HS-27A (cell line): ENCODE measurements at places on chromosomes 2 and 18.
A peak's percentile ranks its signal among the peaks of the same experiment; 100 is the strongest.

- DNase-seq: no peak
These were observed 163.7 kb upstream of the RMP24 start for GRCh38 chr18:35808796-35809195.

- DNase-seq: no peak
These were observed 269.8 kb downstream of the TMX3 start for GRCh38 chr18:68445136-68445535.

DNA sequence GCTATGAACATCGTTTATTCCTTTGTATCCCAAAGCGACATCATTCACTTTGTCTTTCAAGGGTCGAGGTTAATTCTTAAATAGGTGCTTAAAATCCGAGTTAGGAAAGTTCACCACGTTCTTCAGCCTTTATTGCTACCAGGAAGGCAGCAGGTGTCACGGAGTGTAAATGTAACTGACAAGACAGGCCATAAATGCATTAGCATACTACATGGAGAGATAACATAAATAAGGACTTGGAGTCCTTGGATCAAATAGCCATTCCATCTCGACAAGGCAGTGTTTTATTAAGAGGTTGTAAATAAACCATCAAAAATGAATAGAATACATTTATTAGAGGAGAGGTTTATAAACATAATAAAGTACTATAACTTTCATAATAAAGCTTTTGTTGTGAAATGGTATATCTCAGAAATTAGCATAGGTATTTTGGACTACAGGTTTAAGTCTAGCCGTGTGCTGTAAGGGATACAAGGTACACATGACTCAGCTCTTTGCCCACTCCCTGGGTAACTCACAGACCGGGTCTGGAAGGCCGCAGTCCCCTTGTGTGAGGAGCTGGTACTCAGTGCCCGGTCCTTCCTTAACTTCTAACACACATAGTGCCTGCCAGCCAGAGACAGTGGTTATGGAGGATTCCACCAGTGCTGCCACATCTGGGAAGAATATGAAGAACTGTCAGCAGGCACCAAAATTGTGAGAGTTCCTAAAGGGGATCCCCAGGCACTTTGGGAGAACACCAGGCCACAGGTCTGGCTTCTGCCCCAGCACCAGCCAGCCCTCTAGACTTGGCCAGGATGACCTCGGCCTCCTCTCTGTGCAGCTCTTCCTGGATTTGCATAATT lies 29.4 kb downstream of the CAPN13 start:
- no peak for DNase-seq

- no peak for DNase-seq
These were observed 33.9 kb downstream of the BMP10 start for GRCh38 chr2:68837164-68837860.

GRCh38 chr2:184031402-184032147 lies 566.8 kb upstream of the ZNF804A start:
- DNase-seq: no peak

DNA sequence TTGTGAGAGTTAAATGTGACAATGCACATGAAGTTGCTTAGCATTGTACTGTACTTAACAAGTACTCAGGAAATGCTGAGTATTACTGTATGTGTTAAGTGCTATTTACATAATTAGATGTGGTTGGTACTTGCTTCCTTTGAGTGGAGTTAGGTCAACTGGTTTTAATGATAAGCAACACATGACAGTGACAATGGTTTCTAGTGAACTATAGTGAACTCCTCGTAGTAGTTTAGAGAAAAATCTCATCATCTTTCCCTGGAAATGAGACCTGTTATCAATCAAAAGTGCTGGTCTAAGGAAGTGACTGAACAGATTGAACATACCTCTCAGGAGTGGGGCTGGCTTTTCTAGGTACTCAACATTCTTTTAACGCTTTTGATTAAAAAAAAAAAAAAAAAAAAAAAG lies 29.2 kb upstream of the ZDBF2 start:
- no peak for DNase-seq

GRCh38 chr2:150261691-150262090 lies 225.8 kb downstream of the RND3 start:
- no peak for DNase-seq

- no peak for DNase-seq
These were observed 226.4 kb upstream of the SALL3 start for GRCh38 chr18:78753240-78753639.

DNA sequence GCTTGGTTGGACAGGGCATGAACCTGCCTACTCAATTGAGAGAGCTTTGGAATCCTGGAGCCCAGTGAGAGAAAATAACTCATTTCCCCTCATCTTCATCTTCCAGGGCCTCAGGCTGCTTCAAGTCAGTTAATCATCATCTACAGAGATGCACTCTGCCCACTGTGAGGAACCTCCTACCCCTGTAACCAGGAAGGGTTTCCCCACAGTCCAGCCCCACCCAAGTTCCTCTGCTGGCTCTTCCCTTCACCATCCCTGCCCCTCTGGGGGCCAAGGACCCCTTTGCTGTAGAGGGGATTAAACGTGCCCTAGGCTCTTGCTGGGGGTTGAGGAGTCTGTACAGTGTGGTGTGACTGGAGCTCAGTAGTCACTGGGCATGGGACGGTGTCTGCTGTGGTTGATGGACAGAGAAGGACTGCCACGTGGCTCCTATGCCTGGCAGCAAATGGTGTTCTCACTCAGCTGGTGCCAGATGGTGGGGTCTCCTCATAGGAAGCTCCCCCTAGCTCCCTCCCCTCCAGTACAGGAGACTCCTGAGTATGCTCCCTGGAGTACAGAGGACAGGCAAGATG lies 29.5 kb upstream of the LGALSL start:
- DNase-seq: no peak

- no peak for DNase-seq
These were observed 26.5 kb downstream of the NFATC1 start for GRCh38 chr18:79422022-79422782.

- DNase-seq: no peak
These were observed 127.1 kb upstream of the CDH7 start for GRCh38 chr18:65623676-65624075.

DNA sequence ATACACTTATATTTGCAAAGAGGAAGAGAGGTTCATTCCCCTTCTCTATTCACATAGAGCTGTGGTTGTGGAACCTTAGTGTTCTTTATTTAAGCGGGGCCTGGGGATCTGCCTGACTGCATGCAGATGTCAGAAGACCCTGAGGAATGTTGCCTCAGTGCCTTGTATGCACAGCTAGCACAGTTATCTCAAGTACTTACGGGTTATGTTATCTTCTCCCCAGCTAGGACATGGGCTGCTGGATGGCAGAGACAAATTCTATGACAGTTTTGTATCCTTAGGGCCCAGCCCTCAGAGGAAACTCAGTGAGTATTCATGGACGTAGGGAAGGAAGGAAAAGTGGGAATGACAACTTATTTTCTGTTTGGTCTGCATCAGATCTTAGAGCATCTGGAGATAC lies 37.7 kb upstream of the RTN4 start:
- DNase-seq: no peak

- DNase-seq: no peak
These were observed 655 bp downstream of the NOSTRIN start for GRCh38 chr2:168802859-168803725.

- no peak for DNase-seq
These were observed 13.2 kb downstream of the DYSF start for GRCh38 chr2:71466301-71467179.

- no peak for DNase-seq
These were observed 173.0 kb downstream of the SMAD7 start for GRCh38 chr18:48777744-48778116.

- no peak for DNase-seq
These were observed 213.4 kb downstream of the NEDD4L start for GRCh38 chr18:58257461-58257860.

GRCh38 chr2:36146765-36147164 lies 208.8 kb upstream of the CRIM1 start:
- DNase-seq: no peak

- DNase-seq: peak; percentile 58
These were observed 320.1 kb downstream of the OSR1 start for GRCh38 chr2:19038071-19039015.

- no peak for DNase-seq
These were observed 74.7 kb downstream of the TNFRSF11A start for GRCh38 chr18:62399781-62400308.

GRCh38 chr2:233036162-233036838 lies 3.8 kb downstream of the NEU2 start:
- no peak for DNase-seq

GRCh38 chr2:96156011-96156820 lies 11.0 kb upstream of the DUSP2 start:
- DNase-seq: no peak

GRCh38 chr2:186220409-186220808 lies 265.7 kb upstream of the ZC3H15 start:
- DNase-seq: no peak

DNA sequence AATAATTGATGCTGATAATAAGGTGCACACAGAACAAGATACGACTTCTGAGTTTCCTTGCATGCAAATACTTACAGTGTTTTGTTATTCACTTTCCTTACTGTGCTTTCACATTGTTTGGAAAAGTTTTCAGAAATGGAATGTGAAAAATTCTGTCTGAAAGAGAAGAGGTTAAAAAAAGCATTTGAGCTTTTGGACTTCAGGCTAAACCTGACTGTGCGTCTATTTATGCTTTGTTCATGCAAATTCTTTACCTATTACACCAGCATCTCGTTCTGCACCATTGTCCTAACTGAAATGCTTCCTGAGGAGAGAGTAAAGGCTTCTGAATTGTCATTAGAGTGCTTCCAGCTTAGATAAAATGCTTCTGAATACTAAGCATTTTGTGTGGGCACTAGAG lies 61.4 kb downstream of the LHCGR start:
- DNase-seq: no peak

GRCh38 chr2:1865716-1866234 lies 121.5 kb upstream of the PXDN start:
- no peak for DNase-seq

GRCh38 chr2:196587056-196587455 lies 52.5 kb upstream of the CCDC150 start:
- no peak for DNase-seq

DNA sequence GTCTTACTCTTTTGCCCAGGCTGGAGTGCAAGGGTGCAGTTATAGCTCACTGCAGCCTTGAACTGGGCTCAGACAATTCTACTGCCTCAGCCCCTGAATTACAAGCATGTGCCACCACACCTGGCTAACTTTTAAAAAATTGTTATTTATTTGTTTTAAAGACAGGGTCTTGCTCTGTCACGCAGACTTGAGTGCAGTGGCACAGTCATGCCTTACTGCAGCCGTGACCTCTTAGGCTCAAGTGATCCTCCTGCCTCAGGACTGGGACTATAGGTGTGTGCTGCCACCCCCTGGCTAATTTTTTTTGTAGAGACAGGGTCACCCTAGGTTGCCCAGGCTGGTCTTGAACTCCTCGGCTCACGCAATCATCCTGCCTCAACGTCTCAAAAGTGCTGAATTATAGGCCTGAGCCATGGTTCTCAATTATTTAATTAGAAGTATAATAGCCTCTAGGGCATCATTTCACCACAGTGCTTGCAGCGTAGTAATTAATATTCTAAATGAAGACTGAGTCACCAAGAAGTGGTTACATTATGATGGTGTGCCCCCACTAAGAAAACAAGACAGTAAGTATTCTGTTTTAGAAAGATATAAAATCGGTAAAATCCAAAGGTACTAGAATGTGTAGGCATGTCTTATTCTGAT lies 69.6 kb downstream of the EML4 start:
- DNase-seq: no peak

GRCh38 chr2:98915751-98916358 lies 20.2 kb downstream of the CRACDL start:
- no peak for DNase-seq

- DNase-seq: no peak
These were observed 15.1 kb downstream of the RASGRP3 start for GRCh38 chr2:33491441-33492084.

GRCh38 chr2:37527361-37527760 lies 144.1 kb downstream of the CDC42EP3 start:
- DNase-seq: no peak

- no peak for DNase-seq
These were observed 56.0 kb downstream of the CCDC88A start for GRCh38 chr2:55363636-55364035.

DNA sequence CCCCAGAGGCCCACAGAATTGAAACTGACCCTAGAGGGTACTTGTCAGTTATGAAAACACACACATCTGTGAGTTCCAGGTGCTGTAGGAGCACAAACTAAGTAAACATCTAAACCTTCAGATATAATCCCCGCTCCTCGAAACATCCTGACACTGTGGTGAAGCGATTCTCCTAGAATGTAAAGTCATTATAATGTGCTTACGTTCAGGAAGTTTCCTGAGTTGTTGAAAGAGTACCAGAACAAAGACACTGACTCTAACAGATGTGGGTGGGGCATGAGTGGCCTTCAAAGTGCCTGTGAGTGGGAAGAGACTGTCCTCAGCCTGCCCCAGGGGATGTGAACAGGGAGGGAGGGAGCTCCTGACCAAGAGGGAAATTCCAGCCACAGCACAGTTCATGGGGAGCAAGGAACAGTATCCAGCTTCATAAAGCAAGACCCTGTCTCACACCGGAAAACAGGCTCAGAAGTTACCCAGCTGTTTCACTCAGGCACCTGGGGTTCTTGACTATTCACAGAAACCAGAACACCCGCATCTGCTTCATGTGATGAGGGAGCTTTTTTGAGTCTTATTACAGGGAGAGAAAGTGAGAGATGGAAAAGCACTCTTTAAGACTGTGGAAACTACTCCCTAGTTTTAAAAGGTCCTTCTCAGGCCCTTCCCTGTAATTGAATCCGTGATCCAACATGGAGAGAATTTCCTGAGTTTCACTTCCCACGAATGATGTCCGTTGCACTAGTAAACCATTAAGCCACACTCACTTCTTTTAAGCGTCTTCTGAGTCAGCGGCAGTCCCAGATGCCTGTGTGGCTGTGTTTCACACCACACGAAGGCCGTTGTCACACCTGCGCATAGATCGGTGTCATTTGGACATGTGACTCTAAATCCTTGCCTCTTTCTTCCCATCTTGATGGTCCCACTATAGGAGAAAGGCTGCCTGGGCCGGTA lies 88.6 kb upstream of the EML6 start:
- DNase-seq: no peak

- no peak for DNase-seq
These were observed 70.8 kb upstream of the FSHR start for GRCh38 chr2:49225126-49225525.

- DNase-seq: peak; percentile 52
These were observed 334.5 kb upstream of the CDH2 start for GRCh38 chr18:28511413-28511821.

- no peak for DNase-seq
These were observed 95.3 kb downstream of the SMC6 start for GRCh38 chr2:17658251-17658843.

- no peak for DNase-seq
These were observed 89.6 kb upstream of the PPP1CB start for GRCh38 chr2:28662044-28662443.

- DNase-seq: no peak
These were observed 305.4 kb downstream of the MTX2 start for GRCh38 chr2:176574484-176575236.

DNA sequence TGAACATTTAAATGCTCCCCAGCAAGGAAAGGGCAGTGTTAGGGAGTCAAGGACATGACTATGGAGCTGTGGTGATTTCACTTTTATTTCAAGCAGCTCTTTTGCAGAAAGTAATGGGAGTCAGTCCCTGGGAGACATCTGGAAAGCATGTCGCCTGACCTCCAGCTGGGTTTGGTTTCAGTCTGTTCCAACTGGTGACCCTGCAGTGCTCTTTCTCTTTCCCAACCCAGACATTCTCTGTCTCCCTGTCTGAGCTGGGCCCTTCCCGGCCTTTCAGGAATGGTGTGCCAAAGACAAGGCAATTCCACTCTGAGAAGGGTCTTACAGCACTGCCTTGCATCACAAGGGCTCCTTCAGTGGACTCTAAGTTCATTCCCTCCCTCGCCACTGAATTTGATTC lies 323.2 kb downstream of the OSR1 start:
- DNase-seq: no peak
